Lower lobe of right lung (tissue), 2 donors: ENCODE measurements at places on chromosomes 4 and X. TPM values are rescaled to one million over a fixed set of nuclear protein-coding genes. Genes with fewer than 3 reads are reported as not detected.

DNA sequence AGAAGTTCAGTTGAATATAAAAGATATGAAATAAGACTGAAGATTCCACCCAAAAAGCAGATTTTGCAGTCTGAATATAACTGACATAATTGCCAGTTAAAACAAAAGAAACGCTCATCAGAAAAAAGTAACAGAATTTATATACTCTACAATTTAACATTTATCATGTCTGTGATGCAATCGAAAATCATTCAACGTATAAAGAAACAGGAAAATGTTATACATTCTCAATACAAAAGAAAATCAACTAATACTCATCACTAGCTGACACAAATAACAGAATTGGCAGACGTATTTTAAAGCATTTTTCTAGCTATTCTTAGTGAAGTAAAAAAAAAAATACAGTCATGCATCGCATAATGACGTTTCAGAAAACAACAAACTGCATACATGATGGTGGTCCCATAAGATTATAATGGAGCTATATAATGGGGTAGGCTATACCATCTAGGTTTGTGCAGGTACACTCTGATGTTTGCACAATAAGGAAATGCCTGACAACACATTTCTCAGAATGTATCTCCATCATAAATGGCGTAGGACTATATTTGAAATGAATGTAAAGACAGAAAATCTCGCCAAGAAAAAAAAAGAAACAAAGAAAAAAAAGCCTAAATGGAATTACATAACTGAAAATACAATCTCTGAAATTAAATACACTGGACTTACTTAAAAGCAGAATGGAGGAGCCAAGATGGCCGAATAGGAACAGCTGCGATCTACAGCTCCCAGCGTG, 34.3 kb downstream of the OR13H1 start:
- no peak for DNase-seq

GRCh38 chr4:113077575-113077974, 28.1 kb downstream of the ANK2 start:
- DNase-seq, result no peak

DNA sequence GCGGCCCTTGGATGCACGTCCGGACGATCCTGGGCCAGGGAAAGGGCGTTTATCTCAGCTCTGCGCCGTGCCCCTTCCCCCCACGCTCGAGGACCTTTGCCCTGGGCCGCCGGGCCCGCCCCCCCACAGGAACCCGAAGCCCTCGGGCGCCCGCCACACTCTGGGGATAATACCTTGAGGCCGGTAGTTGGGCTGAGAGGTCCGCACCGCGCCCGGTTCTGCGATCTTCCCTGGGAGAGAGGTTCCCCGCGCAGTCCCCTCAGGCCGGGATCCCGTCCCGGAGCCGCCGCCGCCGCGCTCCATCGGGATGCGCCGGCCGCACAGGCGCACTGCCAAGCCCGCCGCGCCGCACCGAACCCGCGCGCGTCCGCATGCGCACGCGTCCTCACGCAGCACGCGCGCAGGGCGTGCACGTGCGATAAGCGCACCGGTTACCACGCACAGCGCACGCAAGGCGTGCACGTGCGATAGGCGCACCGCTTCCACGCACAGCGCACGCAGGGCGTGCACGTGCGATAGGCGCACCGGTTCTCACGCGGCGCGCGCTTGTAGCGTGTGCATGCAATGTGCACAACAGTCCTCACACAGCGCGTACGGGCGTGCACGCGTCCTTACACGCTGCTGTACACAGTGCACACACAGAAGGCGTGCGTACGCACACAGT, at the start of gene MAP7D2:
Gene MAP7D2, minus strand, starts transcription at position 331 of the 664 bp plus-strand sequence. Its CDS starts 28 bp downstream, at position 303.
- DNase-seq, result no peak

- DNase-seq, result no peak
These were observed 60.1 kb downstream of the WFS1 start for GRCh38 chr4:6329478-6330383.

GRCh38 chrX:154012336-154012991, 7.2 kb downstream of the IRAK1 start:
- peak; percentile 60 for DNase-seq

DNA sequence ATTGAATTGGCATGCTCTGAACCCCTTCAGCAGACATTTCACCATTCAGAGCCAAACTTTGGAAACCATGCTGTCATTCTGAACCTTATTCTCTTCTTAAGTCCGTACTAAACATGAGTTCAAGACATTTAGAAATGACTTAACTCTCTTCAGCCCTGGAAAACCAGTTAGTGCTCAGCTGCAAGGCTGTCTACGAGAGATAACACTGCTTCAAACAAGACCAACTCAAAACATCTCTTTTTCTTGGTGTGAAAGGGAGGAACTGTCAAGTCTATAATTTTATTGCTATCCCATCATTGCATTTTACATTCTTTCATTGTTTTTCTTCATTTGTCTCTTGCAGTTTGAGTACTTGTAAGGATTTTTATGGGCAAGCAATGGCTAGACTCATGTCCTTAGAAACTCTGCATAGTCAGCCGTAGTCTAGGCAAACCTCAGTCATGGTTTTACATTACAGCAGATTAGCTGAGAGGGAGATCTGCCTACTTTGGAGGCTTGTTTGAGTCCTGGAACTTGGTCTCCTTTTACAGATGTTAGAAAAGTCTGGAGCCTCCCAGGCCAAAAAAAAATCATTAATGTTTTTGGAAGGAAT, 120.6 kb upstream of the JADE1 start:
- no peak for DNase-seq

GRCh38 chr4:126440297-126440696, 1125.5 kb downstream of the FAT4 start:
- DNase-seq, result no peak

DNA sequence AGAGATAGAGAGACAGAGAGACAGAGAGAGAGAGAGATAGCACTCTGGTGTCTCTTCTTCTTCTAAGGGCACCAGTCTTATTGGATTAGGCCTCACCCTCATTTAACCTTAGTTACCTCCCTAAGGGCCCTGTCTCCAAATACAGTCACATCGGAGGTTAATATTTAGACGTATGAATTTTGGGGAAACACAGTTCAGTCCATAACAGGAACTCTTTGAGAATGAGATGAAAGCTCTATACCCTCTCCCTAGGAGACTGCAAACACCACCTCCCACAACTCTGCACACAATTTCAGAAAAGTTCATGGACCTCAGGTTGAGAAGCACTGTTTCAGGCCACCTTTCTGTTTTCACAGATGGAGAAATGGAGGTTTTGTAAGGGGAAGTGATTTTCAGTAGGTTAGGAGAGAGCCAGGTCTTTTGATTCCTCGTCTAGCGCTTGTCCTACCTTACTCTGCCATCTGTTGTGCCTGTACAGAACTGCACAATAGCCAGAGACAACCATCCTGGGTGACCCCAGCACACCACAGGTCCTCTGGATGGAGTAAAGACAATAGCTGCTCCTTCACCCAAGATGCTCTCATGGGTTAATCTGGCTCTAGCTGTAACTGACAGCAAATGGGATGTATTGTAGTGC, 16.9 kb upstream of the LOC101059915 start:
- DNase-seq, result no peak

GRCh38 chrX:49122499-49122898, 1.0 kb downstream of the GPKOW start:
- DNase-seq, result no peak

MAGED4B gene
- total RNA-seq, result 6.4 TPM

PRR32 gene
- total RNA-seq, result not detected

IL2RG gene
- 33.1 TPM for total RNA-seq

RHOXF1 gene
- not detected for total RNA-seq

SUPT20HL2 gene
- not detected for total RNA-seq

DGAT2L6 gene
- total RNA-seq, result not detected

REELD1 gene
- 0.35 TPM for total RNA-seq
